ENCODE measurements at places on chromosomes 13 and 19.

DNA sequence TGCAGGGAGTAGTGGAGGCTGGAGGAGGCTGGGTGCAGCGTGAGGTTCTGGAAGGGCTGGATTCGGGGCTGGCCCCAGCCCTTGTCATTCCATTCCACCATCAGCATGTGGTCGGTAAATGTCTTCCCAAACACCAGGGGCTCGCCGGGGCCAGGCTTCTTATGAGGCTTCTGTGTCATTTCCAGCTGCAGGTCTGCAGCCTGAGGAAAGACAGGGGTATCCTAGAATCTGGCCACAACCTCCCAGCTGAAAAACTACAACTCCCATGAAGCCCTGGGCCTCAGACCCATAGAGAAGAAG is 4.4 kb downstream of the BCAT2 start:
- no peak for DNase-seq

DNA sequence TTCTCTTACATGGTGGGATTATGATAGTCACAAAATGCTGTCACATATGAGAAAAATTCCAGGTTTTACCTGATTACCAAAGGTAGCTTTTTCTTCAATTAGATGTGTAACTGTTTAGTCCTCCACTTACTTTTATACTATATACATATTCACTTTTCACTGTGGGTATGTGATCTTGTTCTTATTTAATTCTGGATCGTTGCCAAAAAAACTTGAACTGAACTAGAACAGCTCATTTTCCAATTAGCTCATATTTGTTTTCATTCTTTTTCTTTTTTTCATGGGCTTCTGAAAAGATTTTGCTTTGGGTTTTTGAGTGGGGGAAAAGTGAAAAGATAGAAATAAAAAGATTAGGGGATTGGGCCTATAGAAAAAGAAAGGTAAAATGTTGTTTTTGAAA is 291.9 kb downstream of the NDFIP2 start:
- no peak for DNase-seq

DNA sequence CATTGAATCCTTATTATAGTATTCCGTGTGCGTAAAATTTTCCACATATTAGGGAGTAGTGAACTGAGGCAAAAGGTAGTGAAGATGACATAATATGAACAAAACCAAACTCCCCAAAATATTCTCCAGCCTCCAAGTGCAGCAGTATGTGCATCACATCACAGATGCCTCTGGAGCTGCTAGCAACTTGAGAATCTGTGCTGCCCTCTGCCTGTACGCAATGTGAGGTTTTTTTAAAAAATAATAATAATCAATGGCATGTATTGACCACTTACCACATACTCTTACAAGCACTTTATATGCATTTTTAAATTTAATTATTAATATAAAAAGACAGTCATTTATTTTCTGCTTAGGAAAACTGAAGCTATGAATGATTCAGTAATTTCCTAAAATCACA is 583.0 kb upstream of the SPRY2 start:
- DNase-seq, result no peak

DNA sequence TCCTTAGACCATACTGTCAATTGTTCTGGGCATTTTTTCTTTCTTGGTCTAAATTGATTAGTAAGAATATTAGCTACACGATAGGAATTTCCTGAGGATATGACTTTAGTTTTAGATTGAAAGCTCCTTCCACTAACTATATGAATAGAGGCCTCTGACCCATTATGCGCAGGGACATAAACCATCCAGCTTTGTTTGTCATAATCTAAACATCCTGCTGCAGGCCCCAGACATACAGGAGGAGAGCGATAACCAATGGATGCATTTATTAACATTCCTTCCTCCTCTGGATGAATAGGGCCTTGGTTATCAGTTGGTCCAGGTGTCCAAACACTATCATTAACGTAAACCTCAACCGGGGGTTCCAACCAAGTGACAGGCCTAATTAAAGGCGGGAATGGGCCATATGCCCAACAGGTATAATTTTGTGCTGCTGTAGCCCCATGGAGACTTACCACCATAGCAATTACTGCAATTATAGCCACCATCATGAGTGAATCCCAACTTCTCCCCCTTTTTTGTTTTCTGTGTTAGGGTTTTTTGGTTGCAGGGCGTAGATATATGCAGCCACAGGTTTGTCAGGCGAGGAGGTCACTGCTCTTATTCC is 32.6 kb downstream of the CLEC4M start:
- no peak for DNase-seq

GRCh38 chr19:38213911-38214625 is 10.0 kb downstream of the DPF1 start:
- DNase-seq, result no peak

GRCh38 chr13:113166266-113166665 is 7.8 kb downstream of the PROZ start:
- no peak for DNase-seq

DNA sequence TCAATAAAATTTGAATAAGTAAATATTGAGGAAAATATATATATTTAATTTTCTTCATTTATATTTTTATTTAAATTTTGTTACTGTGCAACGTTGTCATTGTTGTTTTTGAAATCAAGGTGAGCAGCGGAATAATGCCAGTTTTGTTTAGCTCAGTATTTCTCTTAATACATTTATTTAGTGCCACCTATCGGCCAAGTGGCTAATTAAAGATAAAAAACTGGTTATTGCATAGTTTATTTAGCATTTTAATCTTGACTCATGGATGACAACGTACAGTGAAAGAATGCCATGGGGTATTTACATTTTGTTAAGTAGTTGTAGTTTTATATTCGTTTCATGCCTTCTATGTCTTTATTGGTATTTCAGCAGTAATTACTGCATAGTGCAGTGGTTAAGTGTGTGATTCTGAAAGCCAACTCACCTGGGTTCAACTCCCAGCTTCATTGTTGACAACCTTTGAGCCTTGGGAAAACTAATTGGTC is 265.9 kb downstream of the MYO16 start:
- DNase-seq, result no peak

GRCh38 chr13:30847650-30848307 is 58.3 kb upstream of the MEDAG start:
- DNase-seq, result peak; percentile 87

DNA sequence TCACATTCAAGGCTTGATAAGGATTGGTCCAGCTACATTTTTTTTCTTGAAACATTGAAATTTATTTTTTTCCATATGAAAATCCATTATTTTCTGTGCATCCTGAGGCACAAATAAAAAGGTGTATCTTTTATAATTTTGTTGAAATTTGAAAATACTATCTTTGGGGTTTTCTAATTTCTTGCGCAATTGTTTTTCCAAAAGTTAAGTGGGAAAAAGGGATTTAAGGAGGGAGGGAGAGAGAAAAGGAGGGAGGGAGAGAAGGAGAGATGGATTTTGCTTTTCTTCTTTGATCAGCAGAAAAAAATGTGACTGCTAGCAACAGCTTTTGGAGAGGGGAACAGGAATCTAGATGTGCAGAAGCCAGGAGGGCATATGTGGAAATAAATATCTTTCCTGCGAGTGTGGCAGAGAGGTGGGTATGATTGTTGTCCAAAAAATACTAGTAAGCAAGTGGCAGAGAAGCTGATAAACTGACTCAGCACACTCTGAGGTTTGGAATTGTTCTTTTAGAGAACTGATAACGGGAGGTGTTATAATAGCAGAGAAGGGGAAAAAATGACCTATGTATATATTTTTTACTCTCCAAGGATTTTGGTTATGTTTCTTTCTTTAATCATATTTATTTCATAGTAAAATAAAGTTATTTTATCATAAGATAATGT is 61.2 kb upstream of the EDNRB start:
- no peak for DNase-seq

- no peak for DNase-seq
Measured at GRCh38 chr19:34502582-34503411, 21.2 kb downstream of the WTIP start.

DNA sequence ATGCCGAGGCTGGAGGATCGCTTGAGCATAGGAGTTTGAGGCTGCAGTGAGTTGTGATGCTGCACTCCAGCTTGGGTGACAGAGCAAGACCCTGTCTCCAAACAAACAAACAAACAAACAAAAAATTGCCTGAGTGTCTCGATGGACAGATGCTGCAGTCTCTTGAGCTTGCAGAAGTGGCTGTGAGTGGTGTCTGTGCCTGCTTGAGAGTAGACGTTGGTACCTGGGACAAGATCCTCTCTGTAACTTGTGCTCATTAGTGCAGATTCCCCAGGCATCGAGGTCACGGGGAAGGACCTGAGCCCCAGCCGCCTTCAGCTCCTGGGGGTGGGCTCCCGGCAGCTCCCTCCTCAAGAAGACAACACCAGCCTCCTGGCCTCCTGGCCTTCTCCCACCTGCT is 8.6 kb upstream of the C5AR2 start:
- no peak for DNase-seq

GRCh38 chr13:112626124-112626523 is 38.2 kb upstream of the TUBGCP3 start:
- no peak for DNase-seq

DNA sequence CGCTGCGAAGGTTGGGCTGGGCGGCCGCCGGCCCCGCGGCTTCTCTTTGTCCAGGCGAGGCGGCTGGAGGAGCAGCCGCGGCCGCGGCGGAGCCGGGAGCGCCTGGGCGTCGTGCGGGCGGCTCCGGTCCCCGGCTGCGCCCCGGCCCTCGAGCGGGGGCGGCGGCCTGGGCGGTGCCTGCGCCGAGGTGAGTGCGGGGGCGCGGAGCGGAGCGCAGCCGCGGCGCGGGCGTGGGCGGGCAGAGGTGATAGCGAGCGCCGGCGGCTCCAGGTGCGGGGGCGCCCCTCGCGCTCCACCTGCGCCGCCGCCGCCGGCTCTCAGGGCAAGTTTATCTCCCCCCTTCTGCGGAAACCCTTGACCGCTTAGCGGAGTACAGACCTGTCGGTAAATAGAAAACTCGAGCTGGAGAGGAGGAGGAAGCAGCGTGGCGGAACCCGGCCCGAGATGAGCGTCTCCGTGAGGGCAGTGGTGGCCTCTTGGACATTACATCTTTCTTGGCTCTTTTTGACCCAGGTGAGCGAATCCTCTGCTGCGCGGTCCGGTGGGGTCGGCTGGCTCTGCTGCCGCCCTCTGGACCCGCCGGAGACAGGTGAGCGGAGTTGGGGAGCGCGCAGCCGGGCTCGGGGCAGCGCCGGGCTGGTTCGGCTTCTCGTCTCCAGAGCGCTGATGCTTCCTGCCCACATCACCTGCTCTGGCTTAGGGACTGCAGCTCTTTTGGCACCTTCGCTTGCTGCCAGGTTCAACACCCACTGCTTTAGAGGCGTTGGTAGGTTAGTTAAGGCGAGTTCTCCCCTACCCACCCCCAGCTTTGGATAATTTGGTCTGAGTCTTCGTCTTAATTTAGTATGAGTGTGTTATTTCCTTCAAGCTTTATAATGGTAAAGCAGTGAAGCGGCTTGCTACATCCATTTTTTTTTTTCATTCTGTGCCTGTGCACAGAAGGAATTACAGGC is at the start of gene MTUS2:
TSS of gene MTUS2 (plus strand) at position 241 of the 953 bp plus-strand sequence.
- no peak for DNase-seq

- DNase-seq, result no peak
Measured at GRCh38 chr13:100835695-100836094, 161.1 kb upstream of the TMTC4 start.
